ENCODE measurements at places on chromosomes 6 and 20.

- no peak for DNase-seq
Observed at GRCh38 chr6:106770663-106771062, 141.3 kb downstream of the QRSL1 start.

DNA sequence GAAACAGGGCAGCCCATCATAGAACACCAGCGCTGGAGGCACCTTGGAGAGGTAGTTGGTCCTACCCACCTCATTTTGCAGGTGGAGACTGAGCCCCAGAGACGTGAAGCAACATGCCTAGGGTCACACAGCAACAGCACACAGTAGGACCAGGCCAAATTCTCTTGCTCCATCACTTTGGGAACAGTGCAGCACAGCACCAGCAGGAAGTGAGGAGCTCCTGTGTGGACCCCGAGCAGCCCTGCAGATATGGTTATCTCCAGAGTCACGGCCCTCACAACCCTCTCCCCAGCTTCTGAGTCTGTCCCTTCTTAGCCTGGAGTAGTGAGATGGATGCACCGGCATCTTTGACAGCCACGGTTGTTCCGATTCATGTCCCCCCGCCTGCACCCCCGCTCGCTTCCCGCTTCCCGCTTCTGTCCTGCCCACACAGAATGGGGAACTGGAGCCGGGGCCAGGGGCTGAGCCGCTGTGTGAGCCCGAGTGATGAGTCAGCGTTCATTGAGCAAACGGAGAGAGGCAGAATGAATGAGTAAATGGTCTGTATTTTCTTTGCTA, 72.6 kb upstream of the DUSP22 start:
- DNase-seq = peak; percentile 53

DNA sequence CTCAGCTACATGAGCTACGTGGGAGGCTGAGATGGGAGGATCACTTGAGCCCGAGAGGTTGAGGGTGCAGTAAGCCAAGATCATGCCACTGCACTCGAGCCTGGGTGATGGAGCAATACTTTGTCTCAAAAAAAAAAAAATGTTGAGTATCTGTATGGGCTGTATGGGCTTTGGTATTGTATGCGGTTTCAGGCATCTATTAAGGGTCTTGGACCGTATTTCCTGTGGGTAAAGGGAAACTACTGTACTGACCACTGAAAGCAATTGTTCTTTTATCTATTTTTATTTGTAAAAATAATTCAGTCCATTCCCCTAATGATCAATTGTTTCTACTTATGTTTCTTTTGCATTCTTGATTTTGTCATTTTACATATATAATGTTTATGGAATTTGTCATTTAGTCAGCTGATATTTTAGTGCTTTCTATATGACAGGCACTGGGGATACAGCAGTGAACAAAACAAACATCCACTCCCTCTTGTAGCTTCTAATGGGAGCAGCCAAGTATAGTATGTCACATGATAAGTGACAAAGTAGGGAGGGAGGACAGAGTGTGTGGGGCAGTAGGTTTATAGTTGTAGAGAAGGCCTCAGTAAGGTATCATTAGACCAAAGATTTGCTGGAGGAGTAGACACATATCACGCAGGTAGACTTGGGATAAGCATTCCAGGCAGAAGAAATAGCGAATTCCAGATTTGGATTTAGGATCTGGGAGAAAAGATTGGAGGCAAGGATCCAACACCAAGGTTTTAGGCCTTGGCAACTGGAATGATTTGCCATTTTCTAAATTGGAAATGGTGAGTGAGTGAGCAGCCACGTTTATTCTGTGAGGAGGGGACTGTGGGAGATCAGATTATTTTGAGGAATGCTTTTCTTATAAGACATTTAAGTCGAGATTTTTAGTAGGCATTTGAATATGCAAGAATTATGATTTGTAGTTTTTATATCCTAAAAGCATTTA, 6.0 kb downstream of the PCMT1 start:
- no peak for DNase-seq

DNA sequence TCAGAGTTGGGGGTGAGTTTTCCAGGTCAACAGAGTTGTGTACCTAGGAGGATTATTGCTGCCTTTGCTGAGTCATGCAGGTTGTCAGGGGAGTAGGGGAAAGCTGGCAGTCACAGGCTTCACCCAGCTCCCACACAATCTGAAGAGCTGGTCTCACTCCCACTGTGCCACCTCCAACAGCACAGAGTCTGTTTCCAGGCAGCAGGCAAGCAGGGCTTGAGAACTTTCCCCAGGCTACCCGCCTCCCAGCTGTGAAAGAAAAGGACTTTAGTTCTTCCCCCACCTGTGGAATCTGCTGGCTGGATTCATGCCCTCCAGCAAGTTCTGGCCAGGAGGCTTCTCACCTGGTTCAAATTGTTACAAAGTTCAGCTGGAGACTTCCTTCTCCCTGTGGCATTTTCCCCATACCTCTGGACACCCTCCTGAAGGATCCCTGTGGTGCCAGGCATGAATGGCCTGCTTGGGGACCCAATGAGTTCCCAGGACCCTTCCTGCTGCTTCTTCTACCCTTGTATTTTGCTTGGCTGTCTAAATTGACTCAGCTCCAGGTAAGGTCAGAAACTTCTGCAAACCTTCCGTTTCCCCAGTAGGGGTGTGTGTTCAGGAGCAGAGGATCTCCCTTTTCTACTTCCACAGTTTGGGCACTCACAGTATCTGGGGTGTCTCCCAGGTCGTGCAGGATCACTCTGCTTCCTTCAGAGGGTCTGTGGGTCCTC, 378.1 kb upstream of the MAN1A1 start:
- no peak for DNase-seq

DNA sequence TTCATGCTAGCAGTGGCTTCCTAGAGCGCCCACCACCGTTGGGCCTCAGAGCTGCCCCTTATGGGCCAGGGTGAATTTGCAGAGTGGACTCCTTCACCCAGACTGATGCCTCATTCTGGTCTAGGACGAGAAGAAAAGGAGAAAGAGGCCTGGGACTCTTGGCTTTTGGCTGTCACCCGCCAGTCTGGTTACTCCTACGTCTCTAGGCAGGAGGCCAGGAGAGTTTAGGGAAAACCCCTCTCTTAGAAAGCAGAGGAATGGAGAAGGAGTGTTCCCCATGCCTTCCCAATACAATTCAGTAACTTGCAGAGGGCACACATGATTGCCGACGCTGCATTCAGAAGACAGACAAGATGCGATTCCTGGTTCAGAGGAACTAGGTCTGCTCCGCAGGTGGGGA, 70.1 kb downstream of the CDC5L start:
- DNase-seq = no peak

- no peak for DNase-seq
Observed at GRCh38 chr6:74597266-74597665, 608.6 kb downstream of the COL12A1 start.

GRCh38 chr6:48825501-48826151, 637.4 kb downstream of the MMUT start:
- peak; percentile 7 for DNase-seq

GRCh38 chr6:87277123-87277522, 45.3 kb upstream of the SMIM8 start:
- DNase-seq = peak; percentile 38

DNA sequence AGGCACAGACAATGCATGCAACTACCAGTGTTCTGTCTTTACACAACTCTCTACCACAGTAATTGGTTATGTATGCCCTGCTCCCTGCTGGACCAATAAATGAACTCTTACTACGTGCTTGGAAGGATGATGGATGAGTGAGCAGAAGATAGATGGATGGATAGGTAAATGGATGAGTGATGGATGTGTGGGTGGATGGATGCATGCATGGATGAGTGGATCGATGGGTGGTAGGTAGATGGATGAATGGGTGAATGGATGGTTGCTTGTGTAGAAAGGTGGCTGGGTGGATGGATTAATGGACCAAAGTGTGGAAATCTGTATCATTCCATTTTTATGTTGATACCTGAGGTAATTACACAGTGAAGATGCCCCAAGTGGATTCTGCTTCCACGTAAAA, 10.1 kb upstream of the TRAM2 start:
- no peak for DNase-seq

- DNase-seq = peak; percentile 4
Observed at GRCh38 chr6:45835721-45836437, 179.8 kb downstream of the CLIC5 start.

DNA sequence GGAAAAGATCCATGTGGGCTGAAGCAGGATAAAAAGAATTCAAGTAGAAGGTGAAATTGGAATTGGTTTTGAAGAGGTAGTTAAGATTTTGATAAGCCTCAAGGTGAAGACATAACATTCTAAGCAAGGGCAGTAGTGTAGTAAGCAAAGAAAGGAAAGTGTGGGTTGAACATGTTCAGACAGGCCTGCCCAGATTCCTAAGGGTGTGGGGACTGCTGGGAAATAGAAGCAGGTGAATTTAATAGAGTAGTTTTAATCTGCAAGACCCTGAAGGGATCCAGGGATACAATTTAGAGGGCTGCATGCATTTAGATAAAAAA, 19.1 kb downstream of the TAB2 start:
- DNase-seq = peak; percentile 29

DNA sequence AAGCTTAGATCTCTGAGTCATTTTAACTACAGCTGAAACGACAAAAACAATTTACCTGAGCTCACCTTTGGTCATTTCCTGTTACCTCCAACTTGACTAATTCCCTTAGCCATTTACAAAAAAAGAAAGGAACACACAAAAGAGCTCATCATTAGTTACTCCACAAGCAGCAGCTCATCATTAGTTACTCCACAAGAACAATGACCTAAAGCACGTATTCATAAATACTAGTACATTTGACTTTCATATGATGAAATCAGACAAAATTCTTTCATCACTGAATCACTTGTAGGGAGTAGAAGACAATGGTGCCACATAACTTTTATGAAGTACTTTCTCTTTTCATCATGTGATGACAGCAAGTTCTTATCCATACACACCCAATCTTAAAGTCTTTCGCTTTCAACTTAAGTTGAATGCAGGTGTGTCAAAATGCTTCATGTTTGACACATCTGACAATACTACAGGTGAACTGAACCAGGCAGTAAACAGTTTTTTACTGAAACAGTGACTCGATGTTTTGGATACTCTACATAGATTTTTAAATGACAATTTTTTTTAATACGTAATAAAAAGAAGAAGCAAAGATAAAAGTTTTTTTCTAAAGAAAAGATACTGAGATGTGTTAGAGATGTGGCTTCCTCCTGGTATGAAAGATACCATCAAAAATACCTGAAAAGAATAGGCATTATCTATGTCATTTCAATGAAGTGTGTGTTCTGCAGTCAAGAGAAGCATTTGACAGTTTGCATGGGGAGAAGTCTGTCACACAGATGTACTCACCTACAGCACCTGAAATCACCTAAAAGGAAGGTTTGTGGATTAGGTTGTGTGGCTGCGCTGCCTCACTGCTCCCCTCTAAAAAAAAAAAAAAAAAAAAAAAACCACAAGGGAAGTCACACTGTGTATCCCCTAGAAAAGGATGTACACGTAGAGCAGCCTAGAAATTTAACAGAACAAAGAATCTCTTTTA, 109.1 kb downstream of the PRDM1 start:
- no peak for DNase-seq

DNA sequence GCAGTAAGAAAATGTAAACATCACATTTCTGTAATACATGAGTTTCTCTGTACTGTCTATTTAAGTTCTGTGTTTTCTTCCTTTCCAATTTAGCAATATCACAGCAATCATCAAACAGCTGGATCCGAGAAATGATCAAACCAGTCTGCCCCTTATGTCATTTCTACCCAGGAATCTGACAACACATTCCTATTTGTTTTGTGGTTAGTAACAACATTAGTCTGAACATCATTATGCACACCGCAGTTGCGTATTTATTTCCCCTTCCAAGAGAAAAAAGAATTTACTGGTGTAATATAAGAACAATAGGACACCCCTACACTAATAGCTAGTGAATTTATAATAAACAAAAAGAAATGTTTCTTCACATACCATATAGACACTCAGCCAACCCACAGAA, 179.5 kb downstream of the BTBD9 start:
- DNase-seq = no peak

DNA sequence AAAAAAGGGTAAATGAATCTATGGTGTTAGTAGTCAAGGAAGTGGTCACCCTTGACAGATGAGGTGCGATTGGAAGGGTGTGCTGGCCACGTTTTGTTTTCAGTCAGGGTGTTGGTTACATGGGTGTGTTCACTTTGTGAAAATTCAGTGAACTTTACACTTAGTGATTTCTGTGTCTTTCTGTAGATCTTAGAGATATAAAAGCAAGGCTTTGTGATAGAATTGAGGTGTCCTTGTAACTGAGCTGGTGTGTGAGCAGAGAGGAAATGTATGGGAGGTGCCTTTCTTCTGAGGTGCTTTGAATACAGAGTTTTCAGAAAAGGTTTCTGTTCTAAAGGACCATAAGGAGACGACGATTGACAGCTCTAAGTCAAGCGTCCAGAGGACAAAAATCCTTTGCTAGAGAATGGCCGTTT, 90.5 kb downstream of the SAMD3 start:
- DNase-seq = no peak

DNA sequence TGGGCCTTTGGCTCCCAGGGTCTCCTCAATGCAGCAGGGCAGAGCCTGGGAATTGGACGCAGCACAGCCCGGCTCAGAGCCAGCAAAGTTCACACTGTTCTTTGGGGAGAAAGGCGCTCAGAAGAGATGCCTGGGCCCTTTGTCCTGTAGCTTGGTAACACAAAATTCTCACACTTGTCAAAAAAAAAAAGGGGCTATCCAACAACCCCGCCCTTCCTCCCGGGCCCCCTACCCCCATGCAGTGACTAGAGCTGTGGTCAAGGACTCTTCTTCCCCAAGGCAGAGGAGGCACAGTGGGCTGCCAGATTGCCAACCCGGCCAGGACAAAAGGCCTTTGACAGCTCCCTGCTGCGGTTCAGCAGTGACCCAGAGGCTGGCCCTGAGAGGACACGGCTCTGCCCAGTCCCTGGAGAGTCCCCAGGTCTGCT, 2.0 kb downstream of the NKAIN4 start:
- no peak for DNase-seq

DNA sequence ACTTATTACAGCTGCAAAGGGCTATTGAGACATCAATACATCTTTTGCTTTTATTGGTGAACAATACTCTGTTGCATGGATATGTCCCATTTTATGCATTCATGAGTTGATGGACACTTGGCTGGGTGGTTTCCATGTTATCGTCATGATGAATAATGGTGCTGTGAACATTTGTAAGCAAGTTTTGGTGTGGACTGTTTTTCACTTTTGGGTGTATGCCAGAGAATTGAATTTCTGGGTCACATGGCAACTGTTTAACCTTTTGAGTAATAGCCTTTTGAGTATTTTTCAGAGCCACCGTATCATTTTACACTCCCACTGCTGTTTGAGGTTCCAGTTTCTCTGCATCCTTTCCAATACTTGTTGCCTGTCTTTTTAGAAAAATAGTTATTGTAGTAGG, 107.0 kb downstream of the JARID2 start:
- DNase-seq = no peak

GRCh38 chr6:116351101-116351500, 19.6 kb upstream of the DSE start:
- no peak for DNase-seq

- DNase-seq = peak; percentile 27
Observed at GRCh38 chr6:75882734-75883133, 133.7 kb downstream of the MYO6 start.

DNA sequence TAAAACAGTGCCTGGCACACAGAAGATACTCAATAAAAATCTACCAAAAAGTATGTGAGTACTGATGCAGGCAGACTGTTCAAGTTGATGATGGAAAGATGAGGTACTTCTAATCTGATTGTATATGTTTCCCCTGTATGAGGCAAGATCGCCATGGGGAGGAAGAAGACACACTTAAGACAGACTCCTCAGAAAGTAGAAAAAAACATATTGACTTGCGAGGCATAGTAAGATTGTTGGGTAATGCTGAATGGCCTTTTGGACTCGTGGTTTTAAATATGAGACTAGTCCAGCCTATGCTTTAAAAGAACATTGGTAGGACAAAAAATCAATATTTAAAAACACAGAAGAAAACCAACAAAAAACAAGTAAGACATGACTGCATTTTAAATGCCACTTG, 72.6 kb downstream of the SHPRH start:
- DNase-seq = no peak
